Lower lobe of right lung (tissue), 2 donors: ENCODE measurements at places on chromosomes 5 and 9. TPM values are rescaled to one million over a fixed set of nuclear protein-coding genes. Genes with fewer than 3 reads are reported as not detected.

DNA sequence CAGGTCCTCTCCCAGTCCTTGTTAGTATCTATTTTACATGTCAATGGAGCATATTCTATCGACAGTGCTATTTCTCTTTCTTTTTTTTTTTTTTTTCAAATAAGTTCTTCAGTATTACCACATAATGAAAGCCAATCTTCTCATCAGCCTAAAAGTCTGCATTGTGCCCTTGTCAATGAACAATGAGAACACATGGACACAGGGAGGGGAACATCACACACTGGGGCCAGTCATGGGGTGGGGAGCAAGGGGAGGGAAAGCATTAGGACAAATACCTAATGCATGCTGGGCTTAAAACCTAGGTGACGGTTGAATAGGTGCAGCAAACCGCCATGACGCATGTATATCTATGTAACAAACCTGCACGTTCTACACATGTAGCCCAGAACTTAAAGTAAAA lies 47.7 kb upstream of the TEX48 start:
- DNase-seq: no peak

DNA sequence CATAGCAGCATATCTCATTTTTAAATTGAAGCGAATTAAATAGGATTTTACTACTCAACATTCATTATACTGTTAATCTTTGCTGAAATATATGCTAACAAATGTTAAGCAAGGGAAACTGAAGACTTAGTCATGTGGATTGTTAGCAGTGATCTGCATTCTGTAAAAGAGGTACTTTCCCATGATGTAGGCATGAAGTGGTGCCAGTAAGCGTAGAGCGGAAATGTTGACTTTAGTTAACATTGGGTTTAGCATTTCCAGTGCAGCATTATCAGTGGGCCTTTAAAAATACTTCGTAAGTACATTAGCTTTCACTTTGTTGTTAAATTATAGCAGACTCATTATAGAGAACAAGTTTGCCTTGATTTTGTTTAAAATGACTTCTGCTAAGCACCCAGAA lies 130.3 kb downstream of the CDC42SE2 start:
- no peak for DNase-seq

DNA sequence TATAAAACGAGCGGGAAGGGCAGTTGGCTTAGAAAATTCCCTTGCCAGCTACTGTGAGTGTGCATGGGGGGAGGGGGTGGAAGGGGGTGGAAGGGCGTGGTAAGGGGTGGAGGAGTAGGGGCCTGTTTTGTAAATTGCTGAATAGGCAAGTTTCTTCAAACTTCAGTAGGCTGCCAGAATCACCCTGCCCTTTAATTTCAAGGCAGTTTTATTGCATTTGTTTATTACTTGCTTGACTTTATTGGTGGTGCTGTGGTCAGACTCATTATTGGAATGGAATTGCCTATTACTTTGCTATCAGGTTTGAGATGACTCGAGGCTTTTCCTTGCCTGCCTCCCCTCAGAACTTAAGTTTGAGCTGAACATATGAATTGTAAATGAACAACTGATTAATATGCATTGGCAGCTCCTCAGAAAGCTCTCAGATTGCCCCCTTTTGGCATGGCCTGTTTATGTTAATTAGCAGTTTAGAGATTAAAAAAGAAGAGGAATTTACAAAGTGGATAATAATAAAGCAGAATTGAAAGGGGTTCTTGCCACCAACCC lies 76.0 kb downstream of the SEMA6A start:
- no peak for DNase-seq

The ZNF454 gene
- 2.6 TPM for total RNA-seq

The SHISAL2B gene
- not detected for total RNA-seq

- no peak for DNase-seq
Observed at GRCh38 chr9:107530679-107531078, 41.1 kb upstream of the KLF4 start.

GRCh38 chr5:144638787-144639186 lies 468.1 kb downstream of the KCTD16 start:
- no peak for DNase-seq

GRCh38 chr5:147939431-147940114 lies 33.2 kb upstream of the C5orf46 start:
- DNase-seq: no peak

The NSMF gene
- 20.7 TPM for total RNA-seq

The TEX48 gene
- total RNA-seq: not detected

GRCh38 chr5:68426586-68426985 lies 211.0 kb downstream of the PIK3R1 start:
- DNase-seq: no peak

- DNase-seq: no peak
Observed at GRCh38 chr5:100520348-100520747, 14.8 kb upstream of the FAM174A start.

- DNase-seq: no peak
Observed at GRCh38 chr5:147400881-147401280, 109.0 kb downstream of the DPYSL3 start.

DNA sequence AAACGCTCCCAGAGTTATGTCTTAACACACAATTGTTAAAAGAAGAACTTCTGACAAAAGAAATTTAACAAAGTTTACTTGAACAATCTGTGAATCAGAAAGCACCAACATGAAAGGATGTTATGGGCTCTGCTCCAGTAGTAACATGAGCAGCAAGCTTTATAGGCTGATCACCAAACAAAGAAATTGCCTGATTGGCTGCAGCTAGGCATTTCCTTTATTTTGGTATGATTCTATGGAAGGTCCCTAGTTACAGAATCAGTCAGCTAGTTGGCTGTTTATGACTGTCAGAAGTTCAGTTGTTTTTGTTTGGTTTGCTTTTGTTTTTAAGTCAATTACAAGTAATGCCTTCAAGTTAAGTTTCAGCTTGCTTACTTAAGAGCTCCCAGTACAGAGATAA lies 102.4 kb upstream of the SMC2 start:
- DNase-seq: no peak

- DNase-seq: no peak
Observed at GRCh38 chr9:5326187-5326586, 13.5 kb downstream of the RLN1 start.

The LYRM7 gene
- total RNA-seq: 5.5 TPM

The MAPKAP1 gene
- 71.5 TPM for total RNA-seq

GRCh38 chr9:94821098-94821887 lies 94.8 kb downstream of the AOPEP start:
- DNase-seq: no peak
